ENCODE measurements at places on chromosomes 12 and 14.

DNA sequence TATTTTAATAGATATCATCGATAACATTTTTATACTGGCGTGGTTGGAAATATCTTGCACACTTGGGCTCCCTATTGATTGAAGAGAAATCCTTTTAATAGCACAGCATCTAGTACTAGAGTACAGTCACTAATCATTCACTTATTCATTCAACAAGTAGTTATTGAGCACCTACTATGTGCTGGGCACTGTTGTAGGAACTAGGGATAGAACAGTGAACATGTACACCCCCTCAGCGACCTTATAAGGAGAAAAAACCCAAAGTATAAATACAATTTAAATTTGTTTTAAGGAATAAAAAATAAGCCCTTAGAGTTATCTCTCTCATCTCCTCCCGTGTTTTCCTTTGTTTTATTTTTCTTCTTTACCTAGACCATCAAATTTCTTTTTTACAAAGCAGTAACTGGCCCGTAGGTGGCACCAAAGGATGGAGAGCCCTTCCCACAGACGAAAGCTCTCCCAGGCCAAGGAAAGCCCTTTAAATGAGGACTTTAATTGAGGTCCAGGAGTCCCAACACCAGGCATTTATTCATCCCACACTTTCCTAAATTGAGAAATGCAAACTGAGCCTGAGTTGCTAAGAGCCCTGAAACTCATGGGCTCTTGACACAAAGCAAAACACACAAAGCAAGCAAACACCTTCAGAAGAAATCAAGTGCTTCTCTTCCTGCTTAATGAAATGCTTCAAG, 29.0 kb downstream of the PEBP1 start:
- no peak for DNase-seq

DNA sequence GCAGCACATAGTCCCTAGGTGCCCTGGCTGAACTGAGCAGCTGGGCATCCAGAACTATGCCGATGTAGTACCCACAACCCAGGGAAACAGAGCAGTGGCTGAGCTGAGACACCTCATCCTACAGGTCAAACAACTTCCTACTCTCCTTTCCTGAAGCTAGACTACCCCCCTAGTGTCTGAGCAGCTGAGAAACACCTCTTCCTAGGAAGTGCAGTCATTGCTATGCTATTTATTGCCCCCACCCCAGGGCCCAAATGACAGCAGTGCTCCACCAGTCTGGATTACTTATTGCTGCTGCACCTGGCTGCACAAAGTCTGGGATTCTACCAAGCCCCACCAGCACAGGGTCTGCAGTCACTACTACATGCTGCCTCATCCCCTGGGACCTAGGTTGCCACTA, 16.7 kb upstream of the GARIN2 start:
- no peak for DNase-seq

DNA sequence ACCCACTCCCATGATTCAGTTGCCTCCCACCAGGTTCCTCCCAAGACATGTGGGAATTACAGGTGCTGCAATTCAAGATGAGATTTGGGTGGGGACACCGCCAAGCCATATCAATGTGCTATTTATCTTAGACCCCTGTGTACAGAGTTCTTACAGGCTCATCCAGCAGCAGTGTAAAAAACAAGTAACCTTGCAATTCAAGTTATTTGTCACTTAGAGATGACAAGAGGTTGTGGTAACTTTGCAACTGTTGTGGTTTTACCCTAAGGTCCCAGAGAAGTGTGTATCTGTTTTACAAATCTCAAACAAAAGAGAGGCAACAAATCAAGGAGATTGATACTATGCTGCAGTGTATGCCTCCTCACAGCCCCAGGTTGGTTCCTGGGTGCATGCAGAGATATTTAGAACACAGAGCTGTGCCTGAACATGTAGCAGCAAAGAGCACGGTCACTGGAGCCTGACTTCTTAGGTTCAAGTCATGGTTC, 11.5 kb upstream of the HELB start:
- no peak for DNase-seq

DNA sequence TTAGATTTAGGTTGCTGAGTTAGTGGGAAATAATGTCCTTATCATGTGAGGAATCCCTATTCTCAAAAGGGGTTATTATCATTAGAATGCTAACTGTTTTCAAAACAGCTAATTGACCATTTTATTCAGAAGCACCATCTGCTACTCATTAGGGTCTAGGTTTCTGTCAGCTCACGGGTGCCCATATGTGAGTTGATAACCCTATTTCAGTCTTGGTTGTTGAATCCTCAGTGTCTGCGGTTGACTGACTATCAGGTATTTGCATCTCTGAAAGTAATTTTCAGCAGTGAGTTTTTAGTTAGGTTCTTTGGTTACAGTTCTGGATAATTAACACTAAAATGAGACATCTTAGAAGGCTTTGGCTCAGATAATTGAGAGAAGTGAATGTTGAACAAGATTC, 1404.0 kb downstream of the AACS start:
- DNase-seq, result no peak

DNA sequence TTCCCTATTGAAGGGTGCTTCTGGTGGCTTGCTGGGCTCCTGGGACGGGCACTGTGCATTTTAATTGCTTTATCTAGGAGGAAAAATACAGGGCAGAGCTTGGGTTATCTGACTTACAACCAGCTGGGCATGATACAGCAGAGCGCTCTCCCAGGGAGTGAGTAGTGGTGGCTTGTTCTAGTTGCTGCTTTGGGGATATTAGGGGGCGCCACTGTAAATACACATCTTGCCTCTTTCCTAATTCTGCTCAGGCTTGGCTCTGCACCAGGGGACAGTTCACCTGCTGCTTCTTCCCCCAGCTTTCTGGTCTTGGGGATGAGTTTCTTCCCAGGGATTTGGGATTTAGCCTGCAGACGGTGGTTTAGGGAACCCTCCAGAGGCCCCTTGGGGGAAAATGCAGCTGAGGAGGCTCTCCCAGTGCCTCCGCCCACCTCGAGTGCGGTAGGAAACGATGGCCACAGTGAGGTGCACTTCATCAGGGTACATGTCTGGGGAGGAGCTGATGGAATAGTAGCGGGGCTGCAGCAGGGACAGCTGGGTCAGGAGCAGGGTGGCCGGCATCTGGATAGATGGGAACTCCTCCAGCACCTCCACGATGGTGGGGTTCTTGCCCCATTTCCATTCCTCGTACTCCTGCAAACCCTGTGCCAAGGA, 36.9 kb upstream of the FBXO21 start:
- no peak for DNase-seq

GRCh38 chr12:104557488-104558195, 100.9 kb downstream of the CHST11 start:
- no peak for DNase-seq

- no peak for DNase-seq
These were observed 3.5 kb upstream of the PTPRO start for GRCh38 chr12:15318841-15319240.

DNA sequence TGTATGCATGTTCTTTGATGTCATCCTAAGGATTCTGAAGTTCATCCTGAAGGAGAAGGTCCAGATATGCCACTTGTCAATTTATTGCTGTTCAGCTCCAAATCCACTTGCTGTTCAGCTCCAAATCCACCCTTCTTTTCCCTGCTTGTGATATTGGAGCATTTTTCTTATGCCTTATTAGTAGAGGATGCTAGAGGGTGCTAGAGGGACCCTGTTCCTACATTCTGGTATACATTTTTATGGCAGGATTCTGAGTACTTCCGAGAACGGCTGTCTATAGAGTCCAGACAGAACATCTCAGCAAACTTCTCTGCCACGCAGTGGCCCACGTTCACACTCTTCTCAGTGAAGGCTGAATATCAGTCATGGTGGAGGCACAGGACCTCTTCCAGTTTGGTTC, 406.7 kb downstream of the NOVA1 start:
- DNase-seq, result no peak

GRCh38 chr14:21019366-21019765, 5.5 kb downstream of the NDRG2 start:
- no peak for DNase-seq

- no peak for DNase-seq
These were observed 28.2 kb downstream of the KLRK1 start for GRCh38 chr12:10361622-10362021.

GRCh38 chr14:94396628-94397225, 8.3 kb upstream of the SERPINA1 start:
- DNase-seq, result no peak

DNA sequence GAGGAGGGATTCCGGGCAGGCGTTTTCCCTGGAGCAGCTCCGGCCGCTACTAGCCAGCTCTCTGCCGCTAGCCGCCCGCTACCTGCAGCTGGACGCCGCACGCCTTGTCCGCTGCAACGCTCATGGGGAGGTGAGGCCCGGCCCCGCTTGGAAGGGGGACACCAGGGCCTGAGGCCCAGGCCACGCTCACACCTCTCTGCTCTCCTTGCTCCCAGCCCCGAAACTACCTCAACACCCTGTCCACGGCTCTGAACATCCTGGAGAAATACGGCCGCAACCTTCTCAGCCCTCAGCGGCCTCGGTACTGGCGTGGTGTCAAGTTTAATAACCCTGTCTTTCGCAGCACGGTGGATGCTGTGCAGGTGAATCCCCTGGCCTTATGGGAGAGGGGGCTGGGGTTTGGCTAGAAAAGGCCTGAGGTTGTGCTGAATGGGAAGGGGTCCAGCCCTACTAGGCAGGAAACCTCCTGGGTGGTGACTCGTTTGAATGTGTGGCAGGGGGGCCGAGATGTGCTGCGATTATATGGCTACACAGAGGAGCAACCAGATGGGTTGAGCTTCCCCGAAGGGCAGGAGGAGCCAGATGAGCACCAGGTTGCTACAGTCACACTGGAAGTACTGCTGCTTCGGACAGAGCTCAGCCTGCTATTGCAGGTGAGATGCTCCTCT, 597 bp downstream of the RNF31 start:
- DNase-seq, result no peak

- no peak for DNase-seq
These were observed 273.9 kb downstream of the GLT1D1 start for GRCh38 chr12:129127211-129127610.

DNA sequence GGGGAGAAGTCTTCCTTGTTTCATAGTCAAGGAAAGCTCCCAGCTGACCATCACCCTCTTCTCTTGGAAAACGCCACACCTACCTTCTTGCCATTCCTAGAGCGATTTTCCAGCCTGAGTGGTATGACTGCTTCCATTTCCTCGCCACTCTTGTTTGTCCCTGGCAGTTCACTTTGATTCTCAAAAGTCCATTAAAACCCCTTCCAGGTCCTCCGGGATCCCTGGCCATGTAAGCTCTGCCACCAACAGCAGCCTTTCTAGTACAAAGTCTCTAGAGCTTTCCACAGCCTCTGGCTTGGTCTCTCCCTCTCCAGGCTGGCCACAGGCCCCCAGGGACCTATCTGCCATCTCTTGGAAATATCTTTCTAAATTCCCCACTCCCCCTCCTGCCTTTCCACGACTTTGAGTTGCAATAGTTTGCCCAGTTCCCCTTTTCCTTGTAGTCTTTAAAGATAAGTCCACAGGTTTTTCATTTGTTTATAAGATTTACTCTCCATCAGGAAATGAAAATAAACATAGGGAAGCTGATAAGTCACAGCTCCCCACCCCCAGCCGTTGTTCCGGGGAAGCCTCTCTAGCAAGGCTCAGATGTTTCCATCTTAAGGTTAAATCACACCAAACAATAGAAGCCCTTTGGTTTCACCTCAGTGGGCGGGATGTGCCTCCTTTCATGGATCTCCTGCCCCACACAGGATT, 42.9 kb upstream of the SINHCAF start:
- no peak for DNase-seq

DNA sequence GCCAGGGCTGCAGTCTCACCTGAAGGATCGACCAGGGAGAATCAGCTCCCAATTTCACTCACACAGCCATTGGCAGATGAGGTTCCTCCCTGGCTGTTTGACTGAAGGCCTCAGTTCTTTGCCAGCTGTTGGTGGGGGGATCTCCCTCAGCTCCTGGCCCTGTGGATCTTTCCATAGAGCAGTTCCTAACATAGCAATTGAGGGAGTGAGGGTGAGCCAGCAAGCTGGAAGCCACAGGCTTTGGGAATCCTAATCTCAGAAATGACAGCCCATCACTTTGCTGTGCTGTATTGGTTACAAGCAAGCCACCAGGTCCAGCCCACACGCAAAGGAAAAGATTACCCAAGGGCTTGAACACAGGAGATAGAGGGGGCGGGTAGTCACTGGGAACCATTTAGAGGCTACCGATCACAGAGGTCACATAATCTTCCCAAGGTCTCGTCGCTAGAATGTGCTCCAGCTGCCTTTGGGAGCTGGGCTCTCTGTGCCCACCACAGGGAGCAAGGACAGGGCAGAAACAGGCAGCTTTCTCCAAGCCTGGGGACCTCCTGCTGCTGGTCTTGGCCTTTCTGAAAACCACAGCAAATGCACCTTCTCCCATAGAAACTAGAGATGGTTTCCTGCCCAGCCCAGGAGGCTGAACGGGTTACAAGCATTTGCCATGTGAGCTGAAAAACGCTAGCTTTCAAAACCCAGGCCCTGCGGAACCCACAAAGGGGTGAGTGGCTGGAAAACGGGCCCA, 4.6 kb upstream of the OTUB2 start:
- no peak for DNase-seq

GRCh38 chr12:38892087-38892786, 13.2 kb downstream of the CPNE8 start:
- DNase-seq, result no peak

- no peak for DNase-seq
These were observed 11.6 kb downstream of the ATP6V0A2 start for GRCh38 chr12:123723765-123724164.

DNA sequence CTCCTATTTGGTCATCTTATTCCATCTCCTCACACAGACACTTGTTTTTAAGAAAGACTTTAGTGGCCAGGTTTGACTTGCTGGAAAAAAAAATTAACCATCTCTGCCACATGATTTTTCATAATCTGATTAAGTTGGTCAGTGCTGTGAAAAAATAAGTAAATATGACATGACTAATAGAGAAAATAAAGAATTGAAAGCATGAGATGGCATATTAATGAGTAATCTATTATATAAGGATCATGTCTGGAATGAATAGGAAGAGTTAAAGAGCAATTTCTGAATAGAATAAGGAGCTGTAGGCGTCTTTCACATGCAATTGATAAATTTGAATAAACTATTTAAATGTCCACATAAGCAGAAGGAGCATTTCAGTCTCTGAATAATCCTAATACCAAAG, 12.2 kb upstream of the SLCO1B1 start:
- DNase-seq, result no peak

- DNase-seq, result no peak
These were observed 947 bp downstream of the TMEM52B start for GRCh38 chr12:10179776-10180181.

- DNase-seq, result peak; percentile 94
These were observed 199.5 kb downstream of the ANO6 start for GRCh38 chr12:45415393-45415817.
